ENCODE measurements at places on chromosomes 3 and 15. TPM values are rescaled to one million over a fixed set of nuclear protein-coding genes. Genes with fewer than 3 reads are reported as not detected.

DNA sequence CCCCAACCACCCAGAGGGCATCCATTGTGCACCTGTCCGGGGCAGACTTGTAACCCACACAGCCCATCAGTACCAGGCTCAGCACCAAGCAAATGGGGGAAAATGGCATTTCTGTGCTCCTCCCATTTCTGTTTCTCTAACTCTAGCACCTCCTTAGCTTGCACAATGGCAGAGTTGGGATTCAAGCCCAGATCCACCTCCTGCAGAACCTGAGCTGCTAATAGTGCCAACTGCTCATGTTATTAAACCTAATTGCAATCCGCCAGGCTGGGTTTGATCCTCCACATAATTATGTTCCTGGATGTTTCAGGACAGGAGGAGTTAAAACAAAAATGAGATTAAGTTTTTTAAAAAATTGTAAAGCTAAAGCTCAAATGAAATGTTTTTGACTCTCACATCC is 235.0 kb downstream of the OCA2 start:
- no peak for DNase-seq

Gene VIPR1
- total RNA-seq: 93.6 TPM

DNA sequence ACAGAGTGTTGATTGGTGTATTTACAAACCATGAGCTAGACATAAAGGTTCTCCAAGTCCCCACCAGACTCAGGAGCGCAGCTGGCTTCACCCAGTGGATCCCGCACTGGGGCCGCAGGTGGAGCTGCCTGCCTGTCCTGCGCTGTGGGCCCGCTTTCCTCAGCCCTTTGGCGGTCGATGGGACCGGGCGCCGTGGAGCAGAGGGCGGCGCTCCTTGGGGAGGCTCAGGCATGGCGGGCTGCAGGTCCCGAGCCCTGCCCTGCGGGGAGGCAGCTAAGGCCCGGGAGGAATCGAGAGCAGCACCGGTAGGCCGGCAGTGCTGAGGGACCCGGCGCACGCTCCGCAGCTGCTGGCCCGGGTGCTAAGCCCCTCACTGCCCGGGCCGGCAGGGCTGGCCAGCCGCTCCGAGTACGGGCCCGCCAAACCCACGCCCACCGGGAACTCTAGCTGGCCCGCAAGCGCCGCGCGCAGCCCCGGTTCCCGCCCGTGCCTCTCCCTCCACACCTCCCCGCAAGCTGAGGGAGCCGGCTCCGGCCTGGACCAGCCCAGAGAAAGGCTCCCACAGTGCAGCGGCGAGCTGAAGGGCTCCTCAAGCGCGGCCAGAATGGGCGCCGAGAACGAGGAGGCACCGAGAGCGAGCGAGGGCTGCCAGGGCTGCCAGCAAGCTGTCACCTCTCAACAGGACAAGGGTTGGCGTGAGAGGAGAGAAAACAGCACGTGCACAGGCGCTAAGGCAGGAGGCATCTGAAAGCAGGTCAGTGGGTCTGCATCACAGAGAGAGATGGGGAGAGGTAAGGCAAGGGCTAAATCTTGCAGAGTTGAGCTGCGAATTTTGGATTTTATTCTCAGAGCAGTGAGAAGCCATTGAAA is 5.9 kb upstream of the EPB42 start:
- no peak for DNase-seq

- DNase-seq: no peak
Measured at GRCh38 chr15:73907035-73907408, 19.2 kb upstream of the LOXL1 start.
